ENCODE measurements at places on chromosomes 12 and 14.

DNA sequence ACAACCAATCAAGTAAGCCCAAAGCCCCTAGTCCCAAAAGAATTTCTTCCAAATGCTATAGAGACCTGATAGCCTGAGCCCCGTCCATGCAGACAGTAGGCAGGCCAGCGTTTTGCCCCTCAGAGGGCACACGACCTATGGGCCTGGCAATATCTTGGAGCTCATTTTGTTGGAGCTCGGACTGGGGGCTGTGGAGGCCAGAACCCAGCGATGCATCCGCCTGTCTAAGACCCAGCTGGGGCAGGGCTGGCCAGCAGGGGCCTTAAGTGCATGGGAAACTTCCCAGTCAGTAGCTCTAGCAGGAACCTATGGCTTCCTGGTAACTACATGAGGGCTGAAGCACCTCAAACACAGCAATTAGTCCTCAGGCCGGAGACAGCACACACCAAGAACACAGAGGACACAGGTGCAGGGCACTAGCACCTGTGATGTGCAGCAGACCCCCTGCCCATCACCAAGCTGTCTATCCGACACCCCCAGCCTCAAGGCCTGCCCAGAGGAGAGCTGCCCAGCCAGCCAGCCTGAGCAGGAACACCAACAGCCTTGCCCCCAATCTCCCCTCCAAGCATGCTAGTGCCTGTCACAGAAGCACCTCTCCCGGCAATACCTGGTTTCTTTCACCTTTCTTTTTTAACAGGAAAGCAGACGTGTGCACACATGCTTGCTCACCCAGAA is 50.8 kb downstream of the ARL6IP4 start:
- DNase-seq, result no peak

- no peak for DNase-seq
Observed at GRCh38 chr14:50065583-50065982, 50.8 kb downstream of the VCPKMT start.

DNA sequence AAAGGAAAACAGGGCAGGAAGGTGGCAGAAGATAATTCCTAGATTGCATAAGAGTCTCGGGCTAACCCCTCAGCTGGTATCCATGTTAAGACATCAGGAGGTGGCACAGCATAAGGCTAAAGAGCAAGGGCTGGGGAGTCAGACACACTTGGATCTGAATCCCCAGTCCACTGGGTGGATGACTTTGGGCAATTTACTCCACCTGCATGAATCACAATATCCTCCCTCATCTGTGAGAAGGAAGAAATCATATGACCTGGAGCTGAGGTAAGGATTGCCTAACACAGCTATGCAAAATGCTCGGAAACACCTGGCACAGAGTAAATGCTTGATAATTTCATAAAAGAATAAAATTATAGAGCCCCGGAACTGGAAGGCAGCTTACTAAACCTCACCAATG is 217.9 kb downstream of the PIK3C2G start:
- no peak for DNase-seq

GRCh38 chr14:60757567-60758002 is 23.0 kb downstream of the MNAT1 start:
- DNase-seq, result peak; percentile 56

DNA sequence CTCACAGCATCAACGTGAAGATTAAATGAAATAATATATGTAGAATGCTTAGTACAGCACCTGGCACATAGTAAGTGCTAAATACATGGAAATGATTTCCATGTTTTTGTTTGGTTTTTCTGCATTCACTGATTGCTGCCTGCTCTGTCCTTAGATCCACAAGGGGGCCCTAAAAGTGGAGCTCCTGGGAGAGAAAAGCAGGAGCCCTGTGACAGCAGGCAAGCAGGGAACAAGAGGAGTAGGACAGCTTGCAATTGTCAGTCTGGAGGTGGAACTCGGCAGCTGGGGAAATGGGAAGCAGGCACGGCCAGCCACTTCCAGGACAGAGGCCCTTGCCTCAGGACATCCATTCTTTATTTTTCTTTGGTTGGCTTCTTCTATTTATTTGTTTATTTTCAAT is 292.9 kb downstream of the BMP4 start:
- DNase-seq, result peak; percentile 43

- DNase-seq, result no peak
Observed at GRCh38 chr12:6426882-6427671, 17.7 kb upstream of the CD27 start.

DNA sequence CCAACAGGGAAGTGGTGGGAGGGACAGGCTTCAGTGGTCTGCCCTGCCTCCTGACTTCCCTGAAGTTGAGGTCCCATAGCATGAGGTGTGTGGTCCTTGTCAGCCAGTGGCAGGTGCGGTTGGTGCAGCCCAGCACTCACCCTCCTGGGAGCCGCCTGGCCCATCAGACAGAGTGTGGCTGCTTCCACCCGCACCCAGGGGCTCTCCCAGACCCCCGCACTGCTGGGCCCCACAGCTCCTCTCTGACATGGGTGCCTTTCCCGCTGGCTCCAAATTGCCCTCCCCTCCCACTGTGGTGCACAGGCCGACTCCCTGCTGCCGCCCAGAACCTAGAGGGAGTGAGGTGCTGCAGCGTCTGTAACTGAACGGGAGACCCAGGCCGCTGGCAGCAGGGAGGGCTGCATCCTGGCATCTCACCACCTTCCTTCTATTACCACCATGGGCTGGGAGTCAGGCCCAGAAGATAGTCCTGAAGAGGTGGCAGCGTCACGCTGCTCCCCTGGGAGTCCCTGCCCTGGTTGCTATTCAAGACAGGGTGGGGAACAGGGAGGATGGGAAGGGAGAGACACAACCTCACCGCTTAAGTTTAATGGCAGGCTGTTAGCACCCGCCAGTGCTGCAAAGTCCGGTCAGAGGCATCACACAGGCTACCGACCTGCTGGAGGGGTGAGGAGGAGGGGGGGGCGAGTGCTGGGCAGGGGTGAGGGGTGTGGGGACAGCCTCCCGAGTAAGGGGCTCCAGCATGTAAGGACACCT is 180.6 kb upstream of the PRMT8 start:
- DNase-seq, result no peak

- no peak for DNase-seq
Observed at GRCh38 chr14:80956102-80956501, 681 bp downstream of the TSHR start.

GRCh38 chr14:51019089-51019488 is 74.8 kb upstream of the PYGL start:
- DNase-seq, result no peak

- DNase-seq, result no peak
Observed at GRCh38 chr12:6942331-6942665, 1.3 kb upstream of the RNU7-1 start.

- no peak for DNase-seq
Observed at GRCh38 chr14:90566481-90566880, 169.7 kb downstream of the CALM1 start.

DNA sequence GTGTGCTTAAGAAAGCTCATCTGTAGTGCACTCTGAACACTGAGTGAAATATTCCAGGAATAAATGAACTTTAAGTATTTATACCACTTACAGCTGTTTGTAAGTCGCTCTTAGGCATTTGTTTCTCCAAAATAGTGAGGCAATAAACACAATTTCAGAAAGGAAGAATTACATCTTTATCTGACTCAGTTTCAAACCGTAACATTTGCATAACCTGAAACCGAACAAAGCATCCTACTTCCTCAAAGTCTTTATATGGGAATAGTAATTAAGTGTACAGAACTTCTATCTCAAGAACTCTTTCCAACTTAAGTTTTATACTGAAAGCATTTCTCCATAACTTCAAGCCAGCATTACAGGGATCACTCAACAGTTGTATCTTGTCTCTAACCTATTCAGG is 58.4 kb downstream of the SOX5 start:
- no peak for DNase-seq

- no peak for DNase-seq
Observed at GRCh38 chr12:93908846-93909567, 231.8 kb downstream of the CRADD start.

DNA sequence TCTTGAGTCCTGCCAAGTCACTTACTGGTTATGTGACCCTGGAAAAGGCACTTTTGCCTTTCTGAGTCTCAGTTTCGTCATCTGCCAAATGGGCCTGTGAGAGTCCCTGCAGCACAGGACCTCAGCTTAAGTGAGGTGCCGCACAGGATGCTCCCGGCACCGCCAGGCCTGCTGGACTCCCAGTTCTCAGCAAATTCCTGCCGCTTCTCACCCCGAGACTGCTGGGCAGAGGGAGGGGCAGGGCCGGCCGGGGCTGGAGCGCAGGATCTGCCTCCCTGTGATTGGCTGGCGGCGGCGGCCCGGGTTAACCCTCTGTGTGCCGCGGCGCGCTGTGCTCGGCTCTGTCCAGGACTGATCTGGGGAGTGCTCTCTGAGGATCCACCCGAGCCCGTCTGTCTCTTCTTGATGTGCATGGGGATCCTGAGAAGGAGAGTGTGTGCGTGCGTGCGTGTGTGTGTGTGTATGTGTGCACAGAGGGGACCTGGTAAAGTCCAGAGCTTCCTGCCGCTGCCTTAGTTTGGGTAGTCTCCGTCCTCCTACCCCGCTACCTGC is 8.6 kb downstream of the SETD1B start:
- DNase-seq, result peak; percentile 84

GRCh38 chr12:109717390-109718357 is 4.0 kb downstream of the FAM222A start:
- DNase-seq, result no peak

DNA sequence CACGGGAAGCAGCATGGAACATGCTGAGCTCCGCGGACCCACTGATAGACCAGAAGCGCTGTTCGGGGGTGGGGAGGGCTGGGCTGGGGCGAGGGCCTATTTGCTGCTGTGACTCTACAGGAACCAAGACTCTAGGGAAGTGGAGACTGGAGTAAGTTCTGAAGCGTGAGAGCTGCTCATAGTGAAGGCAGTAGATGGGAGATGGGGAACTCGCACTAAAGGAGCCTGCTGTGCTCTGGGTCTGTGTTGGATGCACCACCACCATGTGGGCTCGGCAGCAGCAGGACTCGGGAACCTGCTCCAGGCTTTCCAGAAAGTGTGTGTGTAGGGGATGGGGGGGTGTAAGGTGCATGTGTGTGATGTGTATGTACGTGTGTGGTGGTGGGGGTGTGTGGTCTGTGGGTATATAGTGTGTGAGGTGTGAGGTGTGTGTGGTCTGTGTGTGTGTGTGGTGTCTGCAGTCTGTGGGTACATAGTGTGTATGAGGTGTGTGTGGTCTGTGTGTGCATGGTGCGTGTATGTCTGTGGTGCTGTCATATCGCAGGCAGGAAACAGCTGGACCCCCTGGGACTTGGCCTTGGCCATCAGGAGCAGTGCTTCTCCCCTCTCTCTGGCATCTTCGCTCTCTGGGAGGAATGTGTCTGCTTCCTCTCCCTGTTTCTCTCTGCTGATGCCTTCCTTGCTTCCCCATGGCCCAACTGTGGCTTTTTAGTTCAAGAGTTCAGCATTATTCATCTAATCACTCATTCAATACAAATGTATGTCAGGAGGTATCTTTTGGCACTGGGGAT is 378.9 kb downstream of the FUT8 start:
- DNase-seq, result no peak

All from fibroblast of villous mesenchyme (primary cell).